ENCODE measurements at places on chromosomes 5 and 9.

- no peak for DNase-seq
Observed at GRCh38 chr9:138100711-138101350, 223.2 kb downstream of the CACNA1B start.

DNA sequence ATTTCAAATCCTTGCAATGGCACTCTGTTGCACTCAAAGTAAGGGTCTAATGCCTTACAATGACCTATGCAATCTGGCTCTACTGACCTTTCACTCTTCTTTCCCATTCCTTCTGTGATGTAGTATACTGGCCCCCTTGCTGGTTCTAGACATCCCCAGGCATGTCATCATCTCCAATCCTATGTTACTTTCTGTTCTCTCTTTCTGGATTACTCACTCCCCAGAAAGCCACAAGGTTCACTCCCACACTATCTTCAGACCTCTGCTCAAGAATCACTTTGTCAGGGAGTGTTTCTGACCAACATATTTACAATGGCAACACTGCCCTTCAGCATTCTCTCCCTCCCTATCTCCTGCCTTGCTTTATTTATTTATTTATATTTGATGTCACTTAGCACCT lies 802.2 kb upstream of the WWC1 start:
- DNase-seq = no peak

DNA sequence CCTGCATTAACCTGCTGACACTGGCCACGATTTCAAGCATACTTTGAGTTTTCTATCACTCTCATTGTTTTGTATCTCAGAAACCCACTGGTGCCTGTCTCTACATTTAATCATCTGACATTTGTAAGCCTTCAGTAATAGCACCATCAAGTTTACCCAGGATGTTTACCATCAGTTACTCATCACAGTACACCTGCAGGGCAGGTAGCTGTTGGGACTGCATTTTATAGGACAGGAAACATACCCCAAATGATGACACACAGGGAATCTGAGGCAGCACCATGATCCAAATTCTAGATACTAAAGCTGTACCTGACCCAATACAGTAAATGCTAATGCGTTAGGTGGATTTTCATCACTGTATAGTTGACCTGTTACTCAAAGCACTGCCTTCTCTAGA lies 114.2 kb downstream of the FEM1C start:
- no peak for DNase-seq

DNA sequence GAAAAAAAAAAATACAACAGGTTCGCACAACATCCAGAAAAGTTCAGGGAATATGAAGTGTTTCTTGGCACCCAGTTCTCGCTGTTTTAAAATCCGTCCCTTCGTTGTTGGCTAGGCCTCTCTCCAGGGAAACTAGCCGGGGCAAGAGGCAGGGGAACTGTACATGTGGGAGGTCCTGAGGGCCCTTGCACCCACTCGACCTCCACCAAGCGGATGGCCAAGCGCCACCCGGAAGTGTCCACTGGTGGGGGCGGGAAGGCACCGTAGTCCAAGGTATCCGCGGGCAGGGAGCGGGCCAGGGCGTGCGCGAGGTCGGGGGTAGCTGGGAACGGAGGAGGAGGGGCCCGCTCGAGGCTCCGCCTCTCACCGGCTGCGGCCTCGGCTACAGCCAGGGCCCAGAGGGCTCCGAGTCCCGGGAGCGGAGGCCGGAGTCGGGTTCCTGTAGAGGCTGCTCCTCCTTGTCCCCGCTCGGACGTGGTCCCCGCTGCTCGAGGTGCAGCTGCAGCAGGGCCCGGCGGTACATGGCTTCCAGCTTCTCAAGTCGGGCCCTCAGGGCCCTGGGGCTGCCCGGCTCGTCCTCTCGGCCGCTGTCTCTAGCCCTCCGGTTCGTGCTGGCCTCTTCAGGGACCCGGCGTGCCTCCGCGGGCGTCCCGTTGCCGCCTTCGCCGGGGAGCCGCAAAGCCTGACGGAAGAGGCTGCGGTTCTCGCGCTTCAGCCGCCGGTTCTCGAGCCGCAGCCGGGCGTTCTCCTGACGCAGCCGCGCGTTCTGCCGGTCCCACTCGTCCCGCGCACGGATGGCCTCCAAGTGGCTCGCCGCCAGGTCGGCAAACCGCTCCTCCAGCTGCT lies 720 bp downstream of the TUSC1 start:
- no peak for DNase-seq

GRCh38 chr9:10649076-10649475 lies 36.3 kb upstream of the PTPRD start:
- DNase-seq = no peak

- no peak for DNase-seq
Observed at GRCh38 chr5:172795318-172795977, 24.5 kb upstream of the DUSP1 start.
